Hepatic stellate cell (primary cell): ENCODE measurements at places on chromosomes 12 and 14.
A peak's percentile ranks its signal among the peaks of the same experiment; 100 is the strongest.

- DNase-seq, result peak; percentile 23
Observed at GRCh38 chr12:1281683-1282366, 290.8 kb downstream of the ERC1 start.

DNA sequence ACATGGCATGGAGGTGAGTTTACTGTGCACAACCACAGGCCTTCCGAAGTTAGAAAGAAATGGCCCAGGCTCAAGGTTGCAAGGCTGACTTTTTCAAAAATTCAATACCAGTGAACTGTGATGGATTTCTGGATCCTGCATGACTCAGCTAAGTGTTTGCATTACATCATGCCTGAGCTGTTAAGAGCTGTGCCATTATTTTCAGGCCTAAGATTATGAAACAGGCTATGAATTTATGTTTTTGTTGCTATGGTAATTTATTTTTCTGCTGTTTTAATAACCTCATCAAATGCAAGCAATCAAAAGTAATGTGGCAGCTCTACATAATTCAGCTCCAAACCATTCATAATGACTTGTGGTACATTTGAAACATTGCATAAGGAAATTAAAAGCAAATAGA lies 457.7 kb upstream of the TMEM132C start:
- peak; percentile 11 for DNase-seq

DNA sequence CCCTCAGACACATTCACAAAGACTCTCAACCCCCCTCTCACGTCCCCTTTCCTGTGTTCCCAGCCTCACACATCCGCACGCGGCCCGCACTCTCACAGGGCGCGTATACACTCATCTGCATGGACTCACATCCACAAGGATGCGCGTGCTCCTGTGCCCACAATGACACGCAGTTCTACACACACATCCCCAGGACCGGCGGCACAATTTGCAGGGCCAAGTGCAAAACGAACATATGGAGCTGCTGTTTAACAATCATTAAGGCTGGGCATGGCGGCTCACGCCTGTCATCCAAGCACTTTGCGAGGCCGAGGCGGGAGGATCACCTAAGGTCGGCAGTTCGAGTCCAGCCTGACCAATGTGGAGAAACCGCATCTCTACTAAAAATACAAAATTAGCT lies 36.4 kb upstream of the EML1 start:
- DNase-seq, result no peak

GRCh38 chr14:33282331-33283230 lies 343.9 kb downstream of the NPAS3 start:
- DNase-seq, result no peak

DNA sequence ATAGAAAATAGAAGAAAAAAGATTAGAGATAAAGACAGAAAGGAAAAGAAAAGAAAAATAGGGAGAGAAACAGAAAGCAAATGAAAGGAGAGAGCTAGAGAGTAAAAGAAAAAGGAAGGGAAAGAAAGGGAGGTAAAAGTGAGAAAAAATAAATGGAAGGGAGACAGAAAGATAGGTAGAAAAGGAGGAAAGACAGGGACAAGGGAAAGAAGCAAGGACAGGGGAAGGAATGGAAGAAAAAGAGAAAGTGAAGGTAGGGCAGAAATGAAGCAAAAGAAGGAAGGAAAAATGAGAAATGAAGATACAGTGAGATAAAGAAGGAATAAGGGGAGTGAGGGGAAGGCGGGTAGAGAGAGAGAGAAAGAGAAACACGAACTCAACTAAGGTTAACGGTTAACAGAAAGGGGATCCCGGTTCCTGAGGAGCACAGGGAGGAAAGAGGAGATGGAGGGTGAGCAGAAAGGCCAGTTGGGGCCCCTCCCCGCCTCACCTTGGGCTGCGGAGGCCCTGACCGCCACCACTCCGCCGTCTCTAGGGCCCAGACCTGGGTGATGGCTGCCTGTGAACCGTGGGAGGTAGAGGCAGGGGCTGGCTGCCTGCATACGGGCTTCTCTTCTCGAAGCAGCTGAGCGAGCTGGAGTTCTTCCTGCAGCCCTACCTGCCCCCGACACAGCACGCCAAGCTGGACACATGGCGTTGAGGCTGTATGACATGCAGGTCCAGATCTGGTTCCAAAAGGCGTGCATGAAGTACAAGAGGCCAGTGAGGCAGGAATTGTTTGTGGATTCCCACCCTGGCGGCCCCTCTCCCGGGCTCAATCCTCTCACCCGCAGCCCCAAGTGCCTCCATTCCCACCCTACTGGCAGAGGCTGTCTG lies 59.5 kb downstream of the SMUG1 start:
- no peak for DNase-seq

GRCh38 chr14:50835280-50835679 lies 4.3 kb upstream of the NIN start:
- DNase-seq, result no peak
